ENCODE measurements at places on chromosomes 7 and 10.

GRCh38 chr7:35436452-35436851, 182.6 kb upstream of the TBX20 start:
- no peak for DNase-seq

GRCh38 chr10:588246-589165, 101.0 kb downstream of the DIP2C start:
- no peak for DNase-seq

GRCh38 chr10:47099474-47099873, 188.2 kb downstream of the PTPN20 start:
- DNase-seq: no peak

- no peak for DNase-seq
Observed at GRCh38 chr10:33684211-33684611, 349.7 kb upstream of the NRP1 start.

GRCh38 chr10:119350502-119351097, 143.2 kb downstream of the GRK5 start:
- DNase-seq: no peak

GRCh38 chr7:34330308-34330707, 327.7 kb upstream of the NPSR1 start:
- no peak for DNase-seq

DNA sequence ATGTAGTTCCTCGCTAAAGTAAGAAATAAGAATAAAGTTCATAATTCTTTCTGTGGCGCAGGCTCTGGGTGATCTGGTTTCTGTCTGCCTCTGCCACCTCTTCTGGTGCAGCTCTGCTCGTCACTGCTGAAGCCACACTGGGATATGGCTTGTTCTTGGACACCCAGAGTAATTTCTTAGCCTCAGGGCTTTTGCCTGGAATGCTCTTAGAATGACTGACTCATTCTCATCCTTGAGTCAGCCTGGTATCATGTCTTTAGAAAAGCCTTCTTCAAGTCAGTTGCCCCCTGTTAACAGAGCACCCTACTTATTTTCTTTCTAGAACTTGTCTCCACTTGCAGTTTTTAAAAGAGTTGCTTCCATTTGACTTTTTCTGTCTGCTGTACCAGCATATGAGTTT, 2.0 kb downstream of the ZSCAN25 start:
- no peak for DNase-seq

DNA sequence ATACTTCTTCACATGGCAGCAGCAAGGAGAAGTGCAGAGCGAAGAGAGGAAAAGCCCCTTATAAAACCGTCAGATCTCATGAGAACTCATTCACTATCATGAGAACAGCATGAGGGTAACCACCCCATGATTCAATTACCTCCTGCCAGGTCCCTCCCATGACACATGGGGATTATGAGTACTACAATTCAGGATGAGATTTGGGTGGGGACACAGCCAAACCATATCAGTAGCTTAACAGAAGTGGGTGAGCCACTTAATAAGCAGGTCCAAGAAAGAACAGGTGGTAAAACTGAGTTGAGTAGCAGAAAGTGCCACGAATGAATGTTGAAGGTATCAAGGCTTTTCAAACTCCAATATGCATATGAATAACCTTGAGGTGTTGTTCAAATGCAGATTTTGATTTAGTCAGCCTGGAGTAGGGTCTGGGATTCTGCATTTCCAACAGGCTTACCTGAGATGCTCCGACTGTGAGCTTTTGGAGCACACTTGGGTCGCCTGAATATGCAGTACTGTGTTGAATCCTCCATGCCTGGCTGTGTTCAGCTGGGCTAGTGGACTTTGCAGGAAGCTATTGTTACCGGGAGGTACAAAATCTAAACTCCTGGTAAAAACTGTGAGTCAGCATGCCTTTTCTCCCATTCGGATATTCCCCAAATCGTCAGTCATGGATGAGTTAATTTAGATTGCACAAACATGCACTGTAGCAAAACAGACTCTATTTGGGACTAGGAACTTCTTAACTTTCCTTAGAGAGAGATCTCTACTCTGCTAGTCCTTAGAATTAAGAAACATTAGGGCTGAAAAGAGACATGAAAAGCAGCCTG, 69.0 kb upstream of the PRKCQ start:
- no peak for DNase-seq

GRCh38 chr7:137981175-137981574, 20.7 kb downstream of the CREB3L2 start:
- no peak for DNase-seq

- DNase-seq: no peak
Observed at GRCh38 chr10:101052285-101052684, 9.5 kb upstream of the KAZALD1 start.

GRCh38 chr7:85673876-85674275, 487.0 kb upstream of the SEMA3D start:
- no peak for DNase-seq

GRCh38 chr10:69939061-69939460, 113.6 kb upstream of the MACROH2A2 start:
- no peak for DNase-seq

DNA sequence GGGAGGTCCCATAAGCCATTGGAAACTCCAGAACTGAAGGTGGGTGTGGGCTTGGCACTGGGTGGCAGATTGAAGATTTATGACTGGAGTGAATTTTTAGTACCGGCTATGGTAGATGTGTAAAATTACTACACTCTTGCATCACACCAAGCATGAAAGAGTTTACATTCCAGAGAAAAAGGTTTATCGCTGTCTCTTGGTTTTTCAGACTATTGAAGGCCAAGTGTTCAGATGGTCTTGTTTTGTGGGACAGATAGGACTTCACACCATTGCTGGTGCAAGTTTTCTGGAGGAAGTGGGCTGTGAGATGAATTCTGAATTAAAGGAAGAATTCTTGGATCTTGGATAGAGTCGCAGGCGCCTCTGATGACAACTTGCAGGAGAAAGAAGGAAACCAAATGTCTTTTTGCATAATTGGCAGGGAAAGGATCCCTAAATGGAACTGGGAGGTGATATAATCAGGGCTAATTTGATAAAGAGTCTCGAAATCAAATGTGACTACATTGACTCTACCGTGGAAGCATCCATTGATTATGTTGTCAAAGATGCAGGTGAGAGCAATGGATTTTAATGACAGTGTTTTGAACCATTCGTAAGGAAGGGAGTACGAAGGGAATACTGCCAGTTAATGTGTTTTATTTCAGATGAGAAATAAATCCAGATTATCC, 14.2 kb upstream of the NMT2 start:
- DNase-seq: no peak

- no peak for DNase-seq
Observed at GRCh38 chr7:1695800-1696454, 25.9 kb downstream of the ELFN1 start.

DNA sequence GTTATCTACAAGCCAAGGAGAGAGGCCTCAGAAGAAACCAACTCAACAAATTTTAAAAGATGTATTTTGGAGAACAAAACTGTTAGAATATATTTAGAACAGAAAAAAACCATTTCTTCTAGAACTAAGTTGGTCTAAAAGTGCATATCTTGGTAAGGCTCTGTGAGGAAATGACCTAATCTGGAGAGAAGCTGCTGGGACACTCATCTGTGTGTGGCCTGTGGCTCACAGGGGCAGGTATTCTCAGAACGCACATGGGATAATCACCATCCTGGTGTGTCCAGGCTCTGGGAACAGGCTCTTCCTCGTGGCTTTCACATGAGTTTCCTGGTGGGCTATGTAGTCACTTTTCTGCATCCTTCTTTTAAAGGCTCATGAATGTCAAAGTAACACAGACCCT, 38.1 kb upstream of the PRSS1 start:
- no peak for DNase-seq

DNA sequence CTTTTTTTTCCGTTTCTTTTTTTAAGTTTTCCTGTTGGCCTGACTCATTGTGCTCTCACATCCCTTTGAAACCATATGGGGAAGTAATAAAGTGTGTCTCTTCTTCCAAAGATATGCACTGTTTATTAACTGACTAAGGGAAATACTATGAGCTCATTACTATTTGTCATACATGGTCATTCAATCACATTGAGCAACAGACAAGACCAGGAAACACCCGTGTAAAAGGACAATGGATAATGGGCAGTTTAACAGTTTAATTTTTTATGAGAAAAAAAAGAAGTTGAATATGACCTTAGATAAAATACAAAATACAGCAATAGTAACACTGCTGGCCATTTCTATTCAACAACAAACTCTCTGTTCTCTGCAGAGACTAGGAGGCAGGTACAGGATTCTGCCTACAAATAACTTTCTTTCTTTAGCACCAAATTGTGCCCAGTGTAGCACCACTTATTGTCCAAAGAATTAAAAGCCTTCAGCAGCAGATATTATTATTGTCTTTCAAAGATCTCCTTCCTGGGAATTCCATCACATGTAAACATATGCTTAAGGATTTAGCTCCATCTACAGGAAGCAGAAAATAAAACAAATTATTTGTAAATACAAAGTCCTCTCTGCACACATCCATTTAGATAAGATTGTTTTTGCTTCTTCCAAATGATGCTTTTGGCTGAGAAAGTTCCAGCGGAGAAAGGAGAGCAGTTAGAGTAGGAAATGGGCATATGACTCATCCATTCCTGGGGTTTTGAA, 55.0 kb upstream of the AKR1E2 start:
- no peak for DNase-seq

GRCh38 chr10:74921744-74922143, 95.3 kb downstream of the KAT6B start:
- no peak for DNase-seq

DNA sequence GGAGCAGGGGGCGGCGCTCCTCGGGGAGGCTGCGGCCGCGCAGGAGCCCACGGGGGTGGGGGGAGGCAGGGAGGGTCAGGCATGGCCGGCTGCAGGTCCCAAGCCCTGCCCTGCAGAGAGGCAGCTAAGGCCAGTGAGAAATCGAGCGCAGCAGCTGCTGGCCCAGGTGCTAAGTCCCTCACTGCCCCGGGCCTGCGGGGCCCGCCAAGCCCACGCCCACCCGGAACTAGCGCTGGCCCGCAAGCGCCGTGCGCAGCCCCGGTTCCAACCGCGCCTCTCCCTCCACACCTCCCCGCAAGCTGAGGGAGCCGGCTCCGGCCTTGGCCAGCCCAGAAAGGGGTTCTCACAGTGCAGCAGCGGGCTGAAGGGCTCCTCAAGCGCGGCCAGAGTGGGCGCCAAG, 28.3 kb upstream of the TES start:
- no peak for DNase-seq

GRCh38 chr7:48011323-48011722, 17.6 kb downstream of the SUN3 start:
- DNase-seq: no peak

GRCh38 chr7:41149576-41149975, 553.3 kb downstream of the INHBA start:
- no peak for DNase-seq

- DNase-seq: no peak
Observed at GRCh38 chr10:69692891-69693290, 62.8 kb downstream of the FAM241B start.

- no peak for DNase-seq
Observed at GRCh38 chr10:60008816-60009215, 102.5 kb upstream of the CCDC6 start.

GRCh38 chr7:479115-479947, 40.3 kb downstream of the PDGFA start:
- no peak for DNase-seq

- no peak for DNase-seq
Observed at GRCh38 chr10:99815621-99816020, 33.2 kb downstream of the ABCC2 start.

DNA sequence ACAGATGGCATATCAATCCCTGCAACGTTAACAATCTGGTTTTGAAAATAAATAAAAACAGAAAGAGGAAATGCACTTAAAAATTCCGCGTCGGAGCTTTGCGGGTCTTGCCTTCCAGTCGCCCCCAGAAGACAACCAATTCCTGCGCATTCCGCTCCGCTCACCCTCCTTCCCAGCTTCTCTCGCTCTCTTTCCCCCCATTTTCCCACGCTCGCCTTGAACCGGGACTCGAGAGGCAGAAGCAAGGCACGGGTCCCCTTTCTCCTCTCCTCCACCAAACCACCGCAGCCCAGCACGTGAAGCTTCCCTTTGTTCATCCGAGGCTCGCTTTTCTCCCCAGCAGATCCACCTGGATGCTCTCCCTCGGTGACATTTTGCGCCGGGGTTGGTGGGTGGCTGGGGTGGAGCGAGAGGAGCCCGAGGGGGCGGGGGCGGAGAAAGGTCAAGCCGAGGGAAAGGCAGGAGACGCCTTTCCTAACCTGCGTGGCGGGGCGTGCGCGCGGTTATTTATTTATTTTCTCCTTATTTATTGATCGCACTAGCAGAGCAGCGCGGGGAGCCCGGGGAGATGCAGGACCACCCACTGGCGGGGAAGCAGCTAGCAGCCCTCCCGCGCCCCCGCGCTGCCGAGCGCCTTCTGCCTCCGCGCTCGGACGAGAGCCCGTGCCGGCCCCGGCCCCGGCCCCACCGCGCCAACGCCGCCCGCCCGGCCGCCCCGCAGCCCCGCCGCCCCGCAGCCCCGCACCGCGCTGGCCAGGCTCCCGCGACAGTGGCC, at the start of gene KCND2:
TSS of gene KCND2 (plus strand) at position 475 of the 775 bp plus-strand sequence.
- DNase-seq: no peak

- no peak for DNase-seq
Observed at GRCh38 chr10:73876157-73876556, 1.8 kb upstream of the CAMK2G start.

DNA sequence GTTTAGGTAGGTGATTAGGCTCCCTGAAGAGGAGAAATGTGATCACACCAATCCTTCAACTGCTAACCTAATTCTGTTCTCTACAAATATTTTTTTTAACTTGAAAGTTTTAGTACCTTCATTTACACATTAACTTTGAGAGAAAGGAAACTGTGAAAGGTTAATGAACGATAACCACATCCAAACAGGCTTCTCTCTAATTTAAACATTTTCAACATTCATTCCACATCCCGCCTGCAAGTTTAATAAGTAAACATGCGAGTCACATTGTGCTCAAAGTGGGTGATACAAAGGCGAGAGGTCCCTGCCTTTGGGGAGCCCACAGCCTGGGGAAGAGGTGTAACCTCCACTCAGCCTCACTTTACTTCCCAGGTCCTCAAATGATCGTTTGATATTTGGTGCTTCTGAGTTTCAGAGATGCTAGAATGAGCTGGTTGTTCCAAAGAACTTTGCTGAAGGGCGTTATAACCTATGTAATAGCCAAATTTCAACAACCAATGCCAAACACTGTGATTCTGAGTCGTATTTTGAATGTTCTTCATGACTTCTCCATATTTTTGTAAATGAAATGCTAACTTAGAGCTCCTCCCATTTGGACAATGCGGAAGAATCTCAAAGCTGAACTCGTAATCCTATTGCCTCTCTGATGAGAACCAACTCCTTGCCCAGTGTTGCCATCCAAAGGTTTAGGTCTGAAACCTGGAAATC, 47.5 kb downstream of the DENND2A start:
- no peak for DNase-seq

- DNase-seq: no peak
Observed at GRCh38 chr10:36759141-36759805, 366.1 kb upstream of the ANKRD30A start.

DNA sequence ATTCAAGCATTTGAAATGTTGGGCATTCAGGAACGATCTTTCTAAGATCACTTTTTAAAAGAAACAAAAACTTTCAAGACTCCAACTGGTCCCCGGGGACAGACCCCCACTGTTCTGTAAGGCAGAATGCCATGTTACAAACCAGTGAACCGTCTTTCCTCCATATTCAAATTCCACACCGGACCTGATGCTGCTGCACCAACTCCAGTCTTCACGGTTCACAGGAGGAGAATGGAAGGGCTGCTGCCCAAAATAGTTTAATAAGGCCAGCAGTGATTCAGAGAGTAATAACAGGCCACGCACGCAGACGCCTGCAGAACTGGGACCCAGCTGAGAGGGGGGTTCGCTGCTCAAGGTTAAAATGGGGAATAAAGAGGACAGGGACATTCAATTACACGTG, 47.2 kb downstream of the OSBPL3 start:
- DNase-seq: no peak

- DNase-seq: no peak
Observed at GRCh38 chr7:30661926-30662325, 20.3 kb downstream of the CRHR2 start.
